CD4-positive, alpha-beta T cell treated with Interferon gamma for 1 hour (primary cell): ENCODE measurements at places on chromosomes 1 and 21.

GRCh38 chr1:230465691-230466090 lies 39.6 kb upstream of the PGBD5 start:
- no peak for DNase-seq

DNA sequence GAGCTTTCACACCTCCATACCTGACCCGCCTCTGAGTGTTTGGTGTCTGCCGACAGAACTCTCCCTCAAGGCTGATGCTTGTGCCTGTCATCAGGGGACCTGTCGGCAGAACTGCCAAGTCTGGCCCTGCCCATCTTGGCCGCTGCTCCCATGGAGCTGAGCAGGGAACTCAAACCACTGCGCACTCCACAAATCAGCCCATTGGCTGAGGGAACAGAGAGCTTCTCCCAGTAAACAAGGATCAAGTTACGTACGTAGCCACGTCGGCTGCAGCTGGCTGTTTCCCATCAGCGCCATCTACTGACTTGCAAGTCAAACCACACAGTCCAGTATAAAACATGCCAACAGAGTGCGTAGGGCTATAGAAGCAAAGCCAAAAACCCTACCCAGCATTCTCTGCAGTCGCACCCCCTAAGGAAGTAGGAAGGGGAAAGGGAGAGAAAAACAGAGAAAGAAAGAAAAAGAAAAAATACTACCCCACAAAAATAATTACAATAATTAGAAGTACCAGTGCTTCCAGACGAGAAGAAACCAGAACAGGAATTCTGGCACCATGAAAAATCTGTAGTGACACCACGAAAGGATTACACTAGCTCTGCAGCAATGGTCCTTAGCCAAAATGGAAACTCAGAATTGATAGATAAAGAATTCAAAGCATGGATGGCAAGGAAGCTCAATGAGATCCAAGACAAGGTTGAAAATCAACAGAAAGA lies 13.1 kb downstream of the KRTAP13-1 start:
- DNase-seq, result no peak

DNA sequence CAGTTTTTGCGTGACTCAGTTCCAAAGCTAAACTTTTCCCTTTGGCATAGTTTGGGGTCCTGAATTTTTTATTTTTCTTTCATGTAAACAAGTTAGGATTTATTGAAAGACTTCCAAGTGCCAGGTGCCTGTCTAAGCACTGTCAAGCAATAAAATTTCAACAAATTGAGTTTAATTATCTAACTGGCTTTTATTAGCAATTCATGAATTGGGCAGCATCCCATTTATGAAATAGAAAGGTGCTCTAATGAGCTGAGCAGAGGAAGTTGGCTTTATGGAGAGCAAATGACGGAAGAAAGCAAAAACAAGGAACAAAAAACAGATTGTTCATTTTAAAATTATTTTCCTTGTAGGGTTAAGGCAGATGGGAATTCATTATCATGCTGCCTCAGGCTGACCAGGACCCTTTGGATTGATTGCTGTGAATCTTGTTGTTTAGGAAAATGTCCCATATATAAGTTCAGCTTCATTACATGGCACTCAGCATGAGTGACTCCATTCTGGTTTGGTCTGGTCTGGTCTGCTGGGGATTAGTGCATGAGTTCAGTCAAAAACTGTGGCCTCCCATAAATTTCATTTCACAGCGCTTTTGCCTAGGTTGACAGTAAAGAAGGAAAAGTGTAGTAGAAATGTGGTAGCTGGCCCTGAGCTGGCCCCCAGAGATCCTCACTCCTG lies 21.5 kb upstream of the COG2 start:
- DNase-seq, result no peak

DNA sequence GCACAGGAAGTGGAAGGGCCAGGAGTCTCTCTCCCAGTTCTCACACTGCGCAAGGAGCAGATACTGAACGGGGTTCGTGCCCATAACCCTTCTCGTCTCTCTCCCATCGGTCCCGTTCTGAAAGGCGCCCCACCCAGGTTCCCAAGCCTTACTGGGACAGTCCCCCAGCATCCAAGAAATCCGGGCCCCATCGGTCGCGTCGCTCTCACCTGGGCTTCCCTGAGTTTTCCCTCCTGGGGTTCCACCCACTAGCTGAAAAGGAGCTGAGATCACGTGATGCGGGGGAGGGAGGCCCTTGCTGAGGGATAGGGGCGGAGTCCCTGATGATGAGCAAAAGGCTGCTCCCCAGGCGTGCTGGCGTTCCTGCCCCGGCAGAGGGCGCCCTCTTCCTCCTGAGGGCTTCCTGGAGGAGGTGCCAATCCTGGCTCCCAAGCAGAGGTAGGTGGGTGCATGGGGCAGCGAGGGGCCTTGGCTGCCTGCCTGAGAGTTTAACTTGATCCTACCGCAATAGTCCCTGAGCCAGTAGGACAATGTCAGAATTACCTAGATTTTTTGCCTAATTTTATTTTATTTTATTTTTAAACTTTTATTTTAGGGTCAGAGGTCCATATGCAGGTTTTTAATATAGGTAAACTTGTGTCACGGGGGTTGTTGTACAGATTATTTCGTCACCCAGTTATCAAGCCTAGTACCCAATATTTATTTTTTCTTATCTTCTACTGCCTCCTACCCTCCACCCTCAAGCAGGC lies at the start of gene SPOCD1:
Gene SPOCD1, minus strand, starts transcription at position 271 of the 749 bp plus-strand sequence. CDS start 689 bp downstream, outside the sequence.
- peak; percentile 81 for DNase-seq

- no peak for DNase-seq
Measured at GRCh38 chr1:81554108-81554507, 246.6 kb upstream of the ADGRL2 start.

GRCh38 chr1:113608399-113608798 lies 150.9 kb downstream of the PHTF1 start:
- DNase-seq, result no peak

DNA sequence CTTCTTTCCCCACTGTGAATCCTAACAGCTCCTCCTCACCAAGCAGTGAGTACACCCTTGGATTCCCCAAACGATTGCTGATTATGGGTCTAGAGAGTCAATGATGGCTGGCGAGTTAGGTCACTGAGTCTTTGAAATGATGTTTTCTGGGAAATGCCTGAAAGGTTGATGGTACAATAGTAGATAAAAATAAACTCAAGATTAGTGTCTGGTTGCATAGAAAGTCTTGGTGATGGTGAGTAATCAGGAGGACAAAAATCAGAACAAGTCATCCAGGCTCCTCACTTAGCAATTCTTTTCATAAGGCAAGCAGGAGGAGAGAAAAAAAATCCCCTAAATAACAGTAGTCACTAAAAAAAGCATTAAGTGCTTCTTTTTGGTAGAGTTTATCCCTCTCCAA lies 22.6 kb downstream of the HLX start:
- no peak for DNase-seq

GRCh38 chr1:32311709-32312393 lies 20.0 kb downstream of the HDAC1 start:
- DNase-seq, result no peak

DNA sequence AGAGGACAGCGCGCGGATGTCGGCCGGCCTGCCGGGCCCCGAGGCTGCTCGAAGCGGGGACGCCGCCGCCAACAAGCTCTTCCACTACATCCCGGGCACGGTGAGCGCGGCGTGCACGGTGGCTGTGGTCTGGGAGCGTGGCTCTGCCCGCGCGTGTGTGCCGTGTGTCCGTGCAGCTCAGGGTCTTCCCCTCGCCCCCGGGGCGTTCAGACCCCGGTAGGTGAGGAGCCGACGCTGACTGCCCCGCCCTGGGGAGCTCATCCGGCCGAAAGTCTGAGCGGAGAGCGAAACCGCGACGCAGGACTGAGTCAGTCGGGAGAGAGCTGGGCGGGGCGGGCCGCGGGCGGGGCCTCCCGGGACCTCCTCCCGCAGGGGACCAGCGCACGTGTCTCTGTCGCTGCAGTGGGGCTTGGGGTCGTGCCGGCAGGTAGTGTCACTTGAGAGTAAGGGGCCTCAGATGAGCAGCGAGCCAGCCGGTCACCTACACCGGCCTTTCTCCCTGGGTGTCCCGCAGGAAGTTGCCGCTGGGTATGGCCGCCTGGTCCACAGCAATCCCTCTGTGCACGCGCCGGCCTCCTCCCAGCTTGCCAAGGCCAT lies 520 bp downstream of the PLEKHN1 start:
- peak; percentile 61 for DNase-seq

- DNase-seq, result peak; percentile 14
Measured at GRCh38 chr1:204480515-204480914, 14.1 kb downstream of the PIK3C2B start.

DNA sequence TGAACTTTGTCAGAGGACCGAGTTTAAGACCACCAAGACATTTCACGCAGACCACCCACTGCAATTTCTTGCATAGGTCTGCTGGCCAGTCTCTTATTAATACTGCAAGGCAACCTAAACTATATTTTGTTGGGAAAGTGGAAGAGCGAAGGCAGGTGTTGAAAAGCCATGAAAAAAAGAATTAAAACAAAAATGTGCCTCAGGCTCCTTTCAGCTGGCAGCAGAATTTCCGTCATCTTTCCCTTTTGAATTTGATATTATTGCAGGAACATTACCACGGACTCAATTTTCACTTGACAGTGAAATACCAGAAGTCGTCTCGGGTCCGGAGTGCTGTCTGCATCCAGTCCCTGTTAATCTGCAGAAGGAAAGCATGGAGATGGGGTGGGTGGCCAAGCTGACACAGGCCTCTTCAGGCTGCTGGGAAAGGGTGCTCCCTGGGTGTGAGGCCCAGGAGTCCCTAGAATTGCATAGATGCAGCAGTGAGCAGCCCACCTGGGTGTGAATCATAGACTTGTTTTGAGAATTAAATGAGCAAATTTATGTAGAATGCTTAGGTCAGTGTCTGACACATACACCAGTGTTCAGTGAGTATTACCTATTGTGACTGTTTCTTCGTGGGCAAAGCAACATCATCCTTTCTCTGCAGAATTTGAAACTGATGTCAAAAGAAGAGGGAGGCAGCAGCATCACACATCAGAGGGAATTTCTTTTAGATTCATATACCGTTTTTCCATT lies 150.7 kb downstream of the PBX1 start:
- DNase-seq, result no peak

- no peak for DNase-seq
Measured at GRCh38 chr21:15742052-15742670, 12.4 kb downstream of the USP25 start.

DNA sequence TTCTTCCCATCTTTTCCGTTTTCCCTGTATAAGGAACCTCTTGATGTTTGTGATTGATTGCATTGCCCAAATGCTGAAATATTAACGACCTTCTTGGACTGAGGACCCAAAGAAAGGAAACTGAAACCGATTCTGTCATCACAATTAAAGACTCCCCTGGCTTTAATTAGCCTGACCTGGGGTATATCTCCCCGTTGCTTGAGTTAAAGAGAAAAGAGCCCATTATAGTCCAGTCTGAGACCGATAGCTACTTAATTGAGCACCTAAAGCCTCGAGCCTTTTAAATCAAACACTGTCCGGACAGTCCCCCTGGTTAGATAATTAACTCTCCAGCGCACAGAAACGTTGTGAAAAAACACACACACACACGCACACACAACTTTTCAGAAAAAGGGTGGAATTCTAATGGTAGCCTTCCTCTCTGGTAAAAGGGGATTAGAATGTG lies 8.0 kb downstream of the LMO4 start:
- no peak for DNase-seq

GRCh38 chr1:50268049-50268448 lies 155.2 kb downstream of the DMRTA2 start:
- no peak for DNase-seq

- DNase-seq, result no peak
Measured at GRCh38 chr1:20164694-20165202, 21.1 kb upstream of the UBXN10 start.

GRCh38 chr1:43924516-43924915 lies 9.1 kb upstream of the ARTN start:
- DNase-seq, result no peak

GRCh38 chr1:2611621-2612437 lies 21.0 kb downstream of the MMEL1 start:
- no peak for DNase-seq

GRCh38 chr1:161066694-161067093 lies 3.0 kb downstream of the ARHGAP30 start:
- no peak for DNase-seq

GRCh38 chr1:108199201-108199691 lies 897 bp downstream of the SLC25A24 start:
- DNase-seq, result no peak

GRCh38 chr1:205270764-205271163 lies 43.0 kb downstream of the TMCC2 start:
- DNase-seq, result no peak

DNA sequence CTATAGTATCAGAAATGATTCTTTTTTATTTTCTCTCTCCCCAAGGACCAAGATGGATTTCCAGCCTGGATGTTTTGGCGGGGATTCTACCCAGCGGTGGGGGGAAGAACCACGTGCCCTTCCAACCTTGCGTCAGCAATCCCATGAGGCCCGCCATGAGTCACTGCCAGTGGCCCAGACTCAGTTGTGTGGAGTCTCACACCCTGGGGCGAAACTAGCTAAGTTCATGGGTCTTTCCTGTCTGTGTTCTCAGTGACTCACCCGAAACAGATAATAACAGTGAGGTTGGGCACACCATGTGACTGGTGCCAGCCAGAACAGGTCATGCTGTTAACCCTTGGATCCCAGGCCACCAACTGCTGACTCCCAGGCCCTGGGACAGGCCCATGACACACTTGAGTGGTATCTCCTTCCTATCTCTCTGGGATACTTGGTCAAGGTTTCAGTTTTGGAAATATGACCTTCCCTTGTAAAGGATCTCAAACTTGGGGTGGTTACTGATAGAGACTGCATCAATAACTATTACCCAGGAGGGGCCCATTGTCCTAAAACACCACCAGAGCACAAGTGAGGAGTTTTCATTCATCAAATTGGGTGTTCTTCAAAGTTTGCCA lies 98.0 kb upstream of the DUSP10 start:
- peak; percentile 75 for DNase-seq

DNA sequence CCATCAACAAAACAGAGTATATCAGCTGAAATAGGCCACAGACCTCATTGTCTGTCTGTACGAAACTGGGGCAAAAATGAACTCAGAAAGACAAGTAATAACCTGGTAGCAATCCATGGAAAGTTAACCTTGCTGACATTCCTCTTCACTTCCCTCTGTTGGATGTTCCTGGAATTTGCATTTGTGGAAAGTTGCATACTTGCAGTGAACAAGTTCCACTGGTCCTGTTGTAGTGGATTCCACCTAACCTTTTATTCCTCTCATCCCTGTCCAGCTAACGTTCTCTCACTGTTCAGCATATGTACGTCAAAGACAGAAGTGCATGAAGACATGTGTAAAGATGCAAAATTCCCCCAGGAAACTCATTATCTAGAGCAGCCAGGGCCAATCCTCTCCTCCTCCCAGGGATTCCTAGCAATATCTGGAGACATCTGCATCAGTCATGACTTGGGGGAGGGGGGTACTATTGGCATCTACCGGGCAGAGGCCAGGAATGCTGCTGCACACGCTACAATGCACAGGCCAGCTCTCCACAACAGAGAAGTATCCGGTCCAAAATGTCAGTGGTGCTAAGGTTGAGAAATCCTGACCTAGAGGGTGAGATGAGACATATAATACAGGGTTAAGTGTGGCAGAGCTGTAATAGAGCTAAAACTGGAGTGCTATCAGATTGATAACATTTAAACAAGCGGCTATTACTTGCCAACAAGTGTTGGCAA lies 8.2 kb downstream of the LPAR3 start:
- DNase-seq, result no peak
